ENCODE measurements at places on chromosomes 12 and 14.

- DNase-seq, result no peak
Observed at GRCh38 chr12:128455851-128456250, 188.9 kb downstream of the TMEM132C start.

- peak; percentile 56 for DNase-seq
Observed at GRCh38 chr14:106459971-106460730, 933.8 kb downstream of the TMEM121 start.

DNA sequence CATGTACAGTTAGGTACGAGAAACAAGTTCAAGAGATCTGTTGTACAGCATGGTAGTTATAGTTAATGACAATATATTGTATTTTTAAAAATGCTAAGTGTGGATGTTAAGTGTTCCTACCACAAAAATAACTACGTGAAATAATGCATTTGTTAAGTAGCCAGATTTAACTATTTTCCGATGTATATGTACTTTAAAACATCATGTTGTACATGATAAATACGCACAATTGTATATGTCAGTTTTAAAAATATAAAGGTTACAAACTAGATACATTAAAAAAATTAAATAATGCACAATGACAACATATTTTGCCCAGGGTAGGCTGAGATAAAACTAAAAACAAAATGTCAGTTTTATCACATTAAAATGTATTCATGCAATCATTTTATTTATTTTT is 285.1 kb upstream of the DCN start:
- no peak for DNase-seq

GRCh38 chr12:125249932-125250331 is 184.7 kb downstream of the AACS start:
- no peak for DNase-seq

GRCh38 chr12:123996581-123996980 is 23.6 kb downstream of the ZNF664 start:
- DNase-seq, result no peak

GRCh38 chr14:70208380-70208779 is 19.6 kb upstream of the SLC8A3 start:
- no peak for DNase-seq
